Breast epithelium (tissue), 4 donors: ENCODE measurements at places on chromosomes 13 and 19. TPM values are rescaled to one million over a fixed set of nuclear protein-coding genes. Genes with fewer than 3 reads are reported as not detected.

Gene CEACAM3
- not detected for total RNA-seq

Gene TSSK6
- 2.3 TPM for total RNA-seq

Gene NLRP9
- not detected for total RNA-seq

Gene ZNF844
- 8.8 TPM for total RNA-seq

Gene ZNF681
- total RNA-seq: 6.1 TPM

Gene SCGB2B2
- total RNA-seq: 0.80 TPM

- H3K4me3 ChIP-seq: no peak overlapping the region
- H3K36me3 ChIP-seq: no peaks in the 10 kb centered on the region
- no peak overlapping the region for H3K27ac ChIP-seq
- no peaks in the 10 kb centered on the region for H3K4me1 ChIP-seq
Measured at GRCh38 chr13:42885325-42885724, 103.9 kb downstream of the FAM216B start.

GRCh38 chr19:6023085-6023682 lies 45.2 kb upstream of the RANBP3 start:
- H3K4me3 ChIP-seq: no peak overlapping the region
- no peak for DNase-seq
- no peaks in the 10 kb centered on the region for H3K27me3 ChIP-seq
- H3K27ac ChIP-seq: no peak overlapping the region
- no peaks in the 10 kb centered on the region for H3K4me1 ChIP-seq

DNA sequence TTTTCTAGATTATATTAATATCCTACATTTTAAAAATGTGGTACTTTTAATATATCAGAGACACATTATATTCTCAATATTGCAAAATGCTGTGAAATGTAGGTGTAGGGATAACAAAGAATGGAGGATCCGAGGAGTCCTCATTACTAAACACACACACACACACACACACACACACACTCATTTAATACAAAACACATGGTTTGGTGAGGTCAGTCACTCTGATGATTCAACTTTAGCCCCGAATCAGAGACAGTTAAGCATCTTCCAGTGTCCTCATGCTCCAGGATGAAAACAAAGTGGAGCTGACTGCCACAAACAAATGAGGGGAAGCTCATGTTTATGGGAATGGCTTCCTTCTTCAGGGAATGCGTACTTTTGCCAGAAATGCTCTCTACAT lies 147.5 kb downstream of the CYSLTR2 start:
- no peaks in the 10 kb centered on the region for H3K36me3 ChIP-seq
- no peak overlapping the region for H3K4me3 ChIP-seq
- H3K27ac ChIP-seq: no peak overlapping the region
- no peaks in the 10 kb centered on the region for H3K4me1 ChIP-seq
- no peaks in the 10 kb centered on the region for H3K27me3 ChIP-seq

GRCh38 chr19:38304866-38305429 lies 897 bp downstream of the C19orf33 start:
- H3K4me1 ChIP-seq: no peaks in the 10 kb centered on the region
- H3K36me3 ChIP-seq: no peaks in the 10 kb centered on the region
- peak overlapping the region; percentile 13 for H3K4me3 ChIP-seq
- peak overlapping the region; percentile 52 for H3K27ac ChIP-seq
- peak; percentile 74 for DNase-seq

DNA sequence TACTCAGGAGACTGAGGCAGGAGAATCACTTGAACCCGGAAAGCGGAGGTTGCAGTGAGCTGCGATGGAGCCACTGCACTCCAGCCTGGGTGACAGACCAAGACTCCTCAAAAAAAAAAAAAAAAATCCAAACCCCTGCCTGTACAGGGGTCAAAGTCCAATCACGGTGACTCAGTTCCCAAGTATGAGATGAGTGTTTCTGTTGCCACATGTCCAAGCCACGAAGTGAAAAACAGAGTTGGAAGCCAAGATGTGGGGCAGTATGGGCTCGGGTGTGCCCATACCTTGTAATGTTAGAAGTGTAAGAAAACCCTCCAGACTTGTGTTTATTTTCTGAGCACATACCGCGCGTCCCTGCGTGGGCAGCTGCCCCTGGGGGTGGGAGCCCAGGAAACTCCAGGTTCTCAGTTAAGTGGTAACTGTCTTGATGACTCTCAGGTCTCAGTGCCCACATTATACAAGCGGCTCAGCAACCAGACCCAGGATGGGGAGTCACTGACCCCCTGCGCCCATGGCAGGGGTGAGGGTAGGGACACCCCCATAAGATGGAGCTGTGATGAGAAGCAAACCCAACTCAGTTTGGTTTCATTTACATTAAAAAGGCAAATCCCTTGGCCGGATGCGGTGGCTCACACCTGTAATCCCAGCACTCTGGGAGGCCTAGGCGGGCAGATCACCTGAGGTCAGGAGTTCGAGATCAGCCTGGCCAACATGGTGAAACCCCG lies 1.2 kb upstream of the GPX4 start:
- no peaks in the 10 kb centered on the region for H3K27me3 ChIP-seq
- H3K4me3 ChIP-seq: peak overlapping the region; percentile 38
- peak overlapping the region; percentile 97 for H3K27ac ChIP-seq
- H3K4me1 ChIP-seq: peaks cover 27% of the 10 kb centered on the region
- peak; percentile 93 for DNase-seq

DNA sequence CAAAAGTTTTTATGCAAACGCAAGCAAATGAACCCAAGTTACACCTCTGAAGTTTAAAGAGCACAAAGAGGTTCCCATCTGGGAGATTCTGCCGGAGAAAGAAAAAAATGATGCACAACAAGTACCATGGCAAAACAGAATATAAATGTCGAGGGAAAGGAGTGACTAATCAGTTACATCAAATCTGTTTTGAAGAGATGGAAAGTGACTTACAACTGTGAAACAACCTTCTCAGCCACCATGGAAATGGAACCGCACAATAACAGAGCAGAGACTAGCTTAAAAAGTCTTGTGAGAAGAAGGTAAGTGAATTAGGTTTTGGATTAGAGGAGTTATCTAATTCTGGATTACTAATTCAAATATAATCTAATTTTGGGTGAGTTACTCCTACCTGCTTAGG lies 2.4 kb downstream of the HSPH1 start:
- DNase-seq: no peak
- H3K27ac ChIP-seq: no peak overlapping the region
- peaks cover 6% of the 10 kb centered on the region for H3K4me1 ChIP-seq
- peaks cover 12% of the 10 kb centered on the region for H3K36me3 ChIP-seq

- no peaks in the 10 kb centered on the region for H3K4me1 ChIP-seq
- DNase-seq: no peak
- no peak overlapping the region for H3K27ac ChIP-seq
- no peak overlapping the region for H3K4me3 ChIP-seq
Measured at GRCh38 chr13:23629566-23630272, 59.5 kb downstream of the TNFRSF19 start.
